ENCODE measurements at places on chromosomes 3 and 15.

DNA sequence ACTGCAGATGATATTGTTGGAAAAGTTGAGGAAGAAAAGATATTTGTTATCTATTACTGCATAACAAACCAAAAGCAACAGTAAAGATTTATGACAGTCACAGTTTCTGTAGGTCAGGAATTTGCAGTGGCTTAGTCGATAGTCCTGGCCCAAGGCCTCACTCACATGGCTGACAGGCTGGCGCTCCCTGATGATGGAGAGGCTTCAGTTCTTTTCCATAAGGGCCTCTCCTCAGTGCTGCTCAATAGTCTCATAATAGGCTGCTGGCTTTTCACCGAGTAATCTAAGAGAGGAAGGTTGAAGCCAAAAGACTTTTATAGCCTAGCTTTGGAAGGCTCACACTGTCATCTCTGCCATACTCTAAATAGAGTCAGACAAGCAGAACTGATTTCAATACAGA is 17.7 kb downstream of the IREB2 start:
- DNase-seq = no peak

GRCh38 chr3:11159421-11159904 is 5.2 kb downstream of the HRH1 start:
- DNase-seq = no peak

DNA sequence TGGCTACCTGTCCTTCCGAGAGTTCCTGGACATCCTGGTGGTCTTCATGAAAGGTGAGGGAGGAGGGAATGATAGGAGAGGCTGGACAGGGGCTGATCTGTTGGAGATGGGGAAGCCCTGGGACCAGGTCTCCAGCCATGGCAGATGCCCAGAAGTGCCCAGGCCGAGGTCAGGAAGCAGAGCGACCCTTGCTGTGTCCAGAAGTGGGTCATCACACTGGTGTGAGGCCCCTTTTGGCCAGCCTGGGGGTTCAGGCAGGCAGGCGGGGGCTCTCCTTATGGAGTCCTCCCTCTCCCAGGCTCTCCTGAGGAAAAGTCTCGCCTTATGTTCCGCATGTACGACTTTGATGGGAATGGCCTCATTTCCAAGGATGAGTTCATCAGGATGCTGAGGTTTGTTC is 17.8 kb downstream of the DUOX1 start:
- DNase-seq = no peak

DNA sequence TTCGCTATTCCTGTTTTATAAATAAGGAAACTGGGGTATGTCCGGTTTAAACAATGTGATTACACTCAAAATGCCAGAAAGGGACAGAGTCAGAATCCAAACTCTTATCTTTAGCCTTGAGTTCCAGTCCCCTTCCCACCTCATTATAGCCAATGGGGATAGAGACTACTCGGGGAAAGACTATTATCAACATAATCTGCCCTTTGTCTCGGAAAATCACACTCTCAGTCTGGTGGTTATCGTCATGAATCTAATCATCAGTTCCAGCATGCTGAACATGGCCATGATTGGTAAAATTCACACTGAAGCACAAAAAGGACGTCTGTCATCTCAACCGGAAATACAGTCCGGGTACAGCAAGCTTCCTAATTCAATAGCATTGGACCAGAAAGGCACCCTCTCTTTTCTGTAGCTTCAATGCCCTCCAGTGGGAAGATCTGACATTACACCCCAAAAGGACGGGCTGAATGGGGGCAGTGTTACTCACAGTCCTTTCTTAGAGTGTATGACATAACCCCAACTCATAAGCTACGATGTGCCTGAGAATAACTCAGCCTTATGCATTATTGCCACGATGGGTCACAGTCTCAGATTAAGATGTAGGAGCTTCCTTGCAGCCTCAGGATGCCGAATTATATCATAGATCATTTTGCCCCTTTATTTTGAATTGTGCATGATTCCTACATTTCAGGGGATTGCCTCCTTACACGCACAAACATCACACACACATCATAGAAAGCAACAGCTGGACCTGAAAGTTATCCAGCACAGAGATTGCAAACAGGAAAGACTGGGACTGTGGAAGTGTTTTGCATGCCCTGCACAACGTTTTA is 390.4 kb upstream of the LMCD1 start:
- peak; percentile 57 for DNase-seq

- DNase-seq = no peak
These were observed 79.1 kb upstream of the MEF2A start for GRCh38 chr15:99486371-99487336.

DNA sequence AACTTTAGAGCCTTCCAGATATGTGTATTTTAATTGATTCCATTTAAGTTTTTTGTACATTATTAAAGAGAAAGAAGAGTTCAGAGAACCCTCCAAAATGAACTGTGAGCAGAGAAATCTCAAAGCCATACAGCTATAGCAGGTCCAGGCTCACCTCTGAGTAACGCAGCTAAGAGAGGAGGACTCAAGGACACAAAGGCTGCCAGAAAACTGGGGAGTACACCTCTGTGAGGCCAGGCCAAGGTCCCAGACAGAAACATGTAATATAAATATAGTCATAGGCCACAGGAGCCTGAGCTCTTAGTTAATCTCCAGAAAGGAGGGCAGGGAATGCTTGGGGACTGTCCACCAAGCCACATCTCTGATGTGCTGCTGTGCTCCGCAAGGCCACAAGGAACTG is 66.5 kb downstream of the TMEM39A start:
- DNase-seq = no peak

Measured in activated CD4-positive, alpha-beta T cell treated with anti-CD3 and anti-CD28 coated beads for 4 hours (primary cell).